ENCODE measurements at places on chromosomes 1 and 21. TPM values are rescaled to one million over a fixed set of nuclear protein-coding genes. Genes with fewer than 3 reads are reported as not detected.

- no peak for DNase-seq
Measured at GRCh38 chr1:24526940-24527542, 24.4 kb downstream of the RCAN3 start.

GRCh38 chr1:209616366-209617046 is 33.0 kb downstream of the CAMK1G start:
- no peak for DNase-seq

DNA sequence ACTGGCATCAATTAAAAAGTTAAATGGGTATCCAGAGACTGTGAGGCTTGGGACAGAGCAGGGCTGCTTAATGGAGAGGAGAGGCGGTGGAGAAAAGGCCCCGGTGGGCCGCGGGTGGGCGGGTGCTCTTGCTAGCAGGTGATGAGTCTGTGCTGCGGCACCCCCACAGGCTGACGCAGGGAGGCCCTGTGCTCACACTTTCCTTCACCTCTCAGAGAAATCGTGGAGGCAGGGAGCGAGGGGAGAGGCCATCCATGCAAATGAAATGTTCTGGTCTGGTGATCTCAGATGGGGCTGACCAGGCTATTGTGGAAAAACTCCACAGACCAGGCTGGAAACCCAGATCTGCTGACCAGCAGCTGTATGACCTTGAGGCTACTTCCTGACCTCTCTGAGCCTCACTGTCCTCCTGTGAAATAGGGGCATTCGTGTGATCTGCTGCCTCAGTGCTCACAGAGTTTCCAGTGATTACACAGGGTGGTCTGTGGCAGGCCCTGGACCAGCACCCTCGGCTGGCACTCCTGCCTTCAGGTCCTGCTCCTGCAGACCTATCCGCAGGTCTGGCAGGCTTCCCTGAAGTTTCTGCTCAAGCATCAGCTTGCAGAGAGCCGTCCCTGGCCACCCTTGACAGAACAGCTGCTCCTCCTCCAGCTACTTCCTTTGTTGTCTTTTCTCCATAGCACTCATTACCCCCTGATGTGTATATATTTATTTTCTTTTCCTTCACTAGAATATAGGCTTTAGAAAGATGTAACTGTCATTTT is 89.2 kb downstream of the BEND5 start:
- DNase-seq = peak; percentile 79

- DNase-seq = no peak
Measured at GRCh38 chr1:39333296-39333695, 128.8 kb downstream of the MACF1 start.

DNA sequence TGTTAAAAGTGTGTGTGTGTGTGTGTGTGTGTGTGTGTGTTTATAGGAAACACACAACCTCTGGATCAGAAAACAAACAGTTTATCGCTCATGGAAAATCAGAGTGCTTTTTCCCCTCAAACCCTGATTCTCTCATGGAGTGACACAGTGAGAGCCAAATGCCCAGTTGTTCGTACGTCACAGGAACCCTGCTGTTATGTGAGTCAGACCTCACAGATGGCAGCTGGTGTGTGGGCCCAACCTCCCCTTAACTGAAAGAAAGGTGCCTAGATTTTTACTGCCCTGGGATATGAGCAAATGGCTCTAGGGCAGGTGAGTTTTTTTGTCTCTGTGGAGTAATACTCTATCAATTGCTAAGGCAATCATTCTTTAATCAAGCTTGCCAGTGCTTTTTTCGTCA is 1788.1 kb downstream of the BRINP3 start:
- DNase-seq = no peak

- no peak for DNase-seq
Measured at GRCh38 chr1:243367314-243367713, 111.5 kb downstream of the SDCCAG8 start.

GRCh38 chr1:234955107-234955731 is 173.4 kb downstream of the TOMM20 start:
- peak; percentile 89 for DNase-seq

- no peak for DNase-seq
Measured at GRCh38 chr1:218529646-218530300, 184.6 kb downstream of the TGFB2 start.

DNA sequence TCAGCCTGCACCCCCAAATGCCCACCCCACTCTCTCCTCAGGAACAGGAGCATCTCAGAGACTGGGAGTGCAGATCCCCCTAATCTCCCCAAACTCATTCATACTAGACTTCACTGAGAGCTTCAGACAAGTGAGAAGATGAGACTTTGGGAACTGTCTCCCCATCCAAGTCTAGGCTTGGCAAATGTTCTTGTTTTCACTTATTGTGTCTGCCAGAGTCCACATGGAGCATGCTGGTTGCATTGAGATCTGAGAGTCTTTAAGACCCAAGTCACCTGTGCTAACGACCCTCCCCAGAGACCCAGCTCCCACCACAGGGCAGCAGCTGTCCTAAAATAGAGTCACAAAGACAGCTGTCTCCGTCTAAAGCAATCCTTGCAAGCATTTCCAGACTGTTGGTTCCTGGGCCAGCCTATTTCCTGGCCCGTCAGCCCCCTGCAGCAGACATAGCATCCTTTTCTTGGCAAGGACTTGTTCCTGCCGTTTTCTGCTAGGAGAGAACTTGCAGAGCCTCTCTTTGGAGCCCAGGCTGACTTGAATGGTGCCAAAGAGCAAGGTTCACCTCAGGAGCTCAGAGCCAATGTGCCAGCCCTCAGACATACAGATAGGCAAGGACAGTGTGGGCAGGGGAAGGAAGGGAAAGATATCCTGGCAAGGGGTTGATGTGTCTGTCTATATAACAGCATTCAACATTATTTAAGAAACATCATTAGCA is 1.9 kb upstream of the CNTN2 start:
- no peak for DNase-seq

DNA sequence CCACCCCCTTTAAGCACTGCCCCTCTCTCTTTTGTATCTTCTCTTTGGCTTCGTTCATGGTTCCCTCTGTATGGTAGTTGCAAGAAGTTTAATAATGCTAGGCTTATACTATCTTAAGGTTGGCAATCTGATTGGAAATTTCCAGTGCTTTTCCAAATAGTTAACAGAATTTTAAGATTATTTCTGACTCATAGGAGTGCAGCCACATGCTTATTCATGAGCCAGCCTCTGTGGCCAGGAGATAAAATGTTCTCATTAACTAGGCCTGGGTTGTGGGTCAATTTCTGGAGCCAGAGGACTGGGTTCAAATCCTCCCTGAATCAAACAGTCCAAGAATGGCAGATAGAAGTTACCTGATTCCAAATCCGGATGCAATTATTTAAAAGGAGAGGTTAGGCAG is 103.1 kb downstream of the ATP6V1G3 start:
- peak; percentile 54 for DNase-seq

DNA sequence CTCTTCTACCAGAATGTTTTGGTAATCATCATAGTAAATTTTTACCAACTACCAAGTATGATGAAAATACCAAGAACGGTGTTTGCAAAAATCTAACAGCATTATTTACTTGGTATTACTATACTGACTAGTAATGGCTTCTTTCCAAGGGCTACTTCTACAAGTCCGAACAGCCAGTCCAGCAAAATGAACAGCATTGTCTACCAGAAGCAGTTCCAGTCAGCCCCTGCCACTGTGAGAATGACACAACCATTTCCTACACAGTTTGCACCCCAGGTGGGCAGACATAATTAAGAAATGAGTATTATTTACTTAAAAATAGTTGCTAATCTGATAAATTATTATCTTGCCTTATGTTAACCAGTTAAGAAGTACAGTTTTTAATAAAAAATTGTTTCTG is 33.8 kb upstream of the MYOCOS start:
- no peak for DNase-seq

Gene PADI3
- total RNA-seq = 0.05 TPM

Gene OR10Z1
- total RNA-seq = not detected

Gene DISC1
- 2.4 TPM for total RNA-seq

Gene PGLYRP4
- total RNA-seq = not detected

Gene HES4
- total RNA-seq = 12.4 TPM

All from renal cortical epithelial cell (primary cell).